LHCN-M2 (cell line): ENCODE measurements at places on chromosomes 4 and X. TPM values are rescaled to one million over a fixed set of nuclear protein-coding genes. Genes with fewer than 3 reads are reported as not detected.

DNA sequence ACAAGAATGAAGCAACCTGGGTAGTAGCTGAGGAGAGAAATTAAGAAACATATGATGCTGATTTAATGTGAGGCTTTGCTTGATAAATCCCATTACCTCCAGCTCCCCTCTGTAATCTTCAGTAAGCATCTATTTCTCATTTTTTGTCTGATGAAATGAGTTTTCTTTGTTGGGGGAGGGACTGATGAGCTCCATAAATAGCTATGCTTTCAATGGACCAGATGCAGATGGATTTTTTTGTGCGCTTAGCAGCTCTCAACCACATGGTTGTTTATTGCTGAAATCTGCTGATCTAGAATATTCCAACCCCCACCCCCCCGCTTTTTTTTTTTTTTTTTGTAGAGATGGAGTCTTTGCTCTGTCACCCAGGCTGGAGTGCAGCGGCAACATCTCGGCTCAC is 1082.0 kb downstream of the RAPGEF2 start:
- no peak for DNase-seq

GRCh38 chr4:109278594-109279031 is 23.8 kb downstream of the COL25A1 start:
- no peak for DNase-seq

- peak; percentile 86 for DNase-seq
Observed at GRCh38 chr4:26076000-26076587, 162.1 kb downstream of the SMIM20 start.

DNA sequence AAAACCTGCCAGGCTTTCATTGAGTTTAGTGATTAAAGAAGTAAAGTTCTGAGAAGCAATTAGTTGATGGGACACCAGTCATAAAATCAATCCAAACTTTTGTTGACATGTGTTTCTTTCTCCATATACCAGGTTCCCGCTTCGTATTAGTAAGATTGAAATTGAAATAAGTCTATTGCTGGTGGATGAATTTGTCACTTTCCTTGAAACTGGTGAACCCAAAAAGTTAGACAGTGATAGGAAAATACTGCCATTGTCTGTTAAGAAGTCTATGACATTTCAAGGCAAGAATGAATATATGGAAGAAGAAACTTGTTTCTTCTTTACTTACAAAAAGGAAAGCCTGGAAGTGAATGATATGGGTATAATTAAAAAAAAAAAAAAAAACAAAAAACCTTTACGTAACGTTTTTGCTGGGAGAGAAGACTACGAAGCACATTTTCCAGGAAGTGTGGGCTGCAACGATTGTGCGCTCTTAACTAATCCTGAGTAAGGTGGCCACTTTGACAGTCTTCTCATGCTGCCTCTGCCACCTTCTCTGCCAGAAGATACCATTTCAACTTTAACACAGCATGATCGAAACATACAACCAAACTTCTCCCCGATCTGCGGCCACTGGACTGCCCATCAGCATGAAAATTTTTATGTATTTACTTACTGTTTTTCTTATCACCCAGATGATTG is at the start of gene CD40LG:
CD40LG (plus strand) TSS at position 482 of the 684 bp plus-strand sequence; CDS start at position 573, 91 bp downstream.
- no peak for DNase-seq

GRCh38 chrX:41276661-41277506 is 57.1 kb upstream of the DDX3X start:
- no peak for DNase-seq

DNA sequence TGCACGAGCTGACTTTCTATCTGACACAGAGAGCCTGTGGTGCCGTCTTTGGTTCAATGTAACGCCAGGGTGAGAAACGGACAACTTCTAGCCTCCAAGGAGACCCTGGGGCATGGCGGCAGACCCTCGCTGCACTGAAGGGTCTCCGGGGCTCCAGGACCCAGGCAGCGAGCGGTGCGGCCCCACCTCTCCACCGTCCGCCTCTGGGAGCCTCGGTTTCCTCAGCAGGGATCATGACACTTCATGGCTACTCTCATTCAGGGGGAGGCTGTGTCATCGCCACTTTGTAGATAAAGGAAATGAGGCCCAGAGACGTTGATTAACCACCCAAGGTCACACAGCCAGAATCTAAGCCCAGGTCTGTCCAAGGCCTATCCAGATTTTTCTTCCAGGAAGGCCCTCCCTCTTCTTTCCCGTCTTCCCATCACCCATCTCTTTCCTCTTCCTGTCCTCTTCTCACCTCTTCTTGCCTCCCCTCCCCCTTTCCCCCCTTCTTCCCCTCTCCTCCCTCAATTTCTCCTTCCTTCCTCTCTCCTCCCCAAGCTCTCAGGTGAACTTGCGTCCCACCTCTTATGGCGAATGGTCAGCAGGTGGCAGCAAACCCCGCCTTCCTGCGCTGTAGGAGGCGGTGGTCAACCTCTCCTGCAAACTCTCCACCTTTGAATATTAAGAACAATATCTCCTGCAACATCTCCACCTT is 69.3 kb upstream of the HMX1 start:
- DNase-seq, result no peak

- DNase-seq, result no peak
Observed at GRCh38 chr4:1237981-1238675, 10.8 kb downstream of the CTBP1 start.

DNA sequence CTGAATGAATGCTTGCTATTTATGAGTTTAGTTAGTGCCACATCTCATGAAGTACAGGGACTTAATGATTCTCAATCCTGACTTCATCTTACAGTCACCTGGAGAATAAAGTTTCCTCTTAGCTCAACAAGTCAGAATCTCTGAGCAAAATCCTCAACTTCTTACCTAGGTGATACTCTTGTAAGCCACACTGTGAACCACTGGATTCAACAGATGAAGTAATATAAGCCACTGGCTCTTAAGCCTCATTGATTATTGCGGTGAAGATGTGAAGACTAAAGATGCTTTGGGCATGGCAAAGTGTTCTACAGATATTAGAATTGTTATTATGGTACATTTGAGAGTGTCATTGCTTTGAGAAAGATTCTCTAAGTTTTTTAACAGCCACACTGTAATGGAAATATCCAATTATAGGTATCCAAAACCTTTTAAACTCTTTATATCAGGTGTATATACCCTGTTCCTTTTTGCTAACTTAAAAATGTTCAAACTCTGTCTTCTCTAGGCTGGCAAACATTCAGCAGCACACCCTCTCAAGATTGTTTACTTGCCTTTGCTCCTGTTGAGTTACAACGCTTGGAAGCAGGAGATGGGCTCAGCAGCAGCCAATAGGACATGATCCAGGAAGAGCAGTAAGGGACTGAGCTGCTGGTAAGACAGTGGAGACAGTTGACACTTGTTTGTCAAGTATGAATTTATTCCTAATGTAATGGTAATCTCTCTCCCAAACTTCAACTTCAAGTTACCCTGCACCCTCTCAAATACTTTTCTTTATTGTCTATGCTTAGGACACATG is 43.4 kb downstream of the TET2 start:
- DNase-seq, result no peak

- peak; percentile 77 for DNase-seq
Observed at GRCh38 chr4:103996064-103996463, 276.3 kb upstream of the TACR3 start.

DNA sequence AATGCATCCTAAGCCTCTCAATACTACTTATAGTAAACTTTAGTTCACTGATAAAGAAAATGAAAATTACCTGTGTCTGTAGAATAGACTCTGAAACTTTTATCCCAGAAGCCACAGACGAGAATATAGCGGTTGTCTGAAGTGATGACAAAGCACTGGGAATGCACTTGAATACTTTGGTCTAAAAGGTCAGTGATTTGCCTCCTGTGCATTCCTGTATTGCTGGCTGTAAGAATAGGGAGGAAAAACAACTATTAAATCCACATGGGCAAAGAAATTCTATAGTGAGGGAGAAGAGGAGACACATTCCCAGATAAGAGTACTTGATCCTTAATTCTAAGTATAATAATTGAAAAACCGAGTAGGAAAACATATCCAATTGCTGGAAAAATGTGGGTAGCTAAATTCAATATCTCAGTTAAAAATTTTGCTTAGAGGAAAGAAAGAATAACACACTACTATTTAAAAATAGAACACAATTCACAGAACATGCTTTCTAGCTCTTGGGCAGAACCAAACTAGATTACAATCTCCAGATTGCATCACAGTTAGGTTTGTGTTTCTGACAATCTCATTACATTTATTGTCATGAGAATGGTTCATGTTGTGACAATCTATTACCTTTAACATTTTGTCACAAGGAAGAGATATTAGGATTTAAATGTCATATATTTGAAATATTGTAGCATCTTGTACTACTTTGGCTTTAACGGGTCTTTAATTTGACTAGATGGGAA is 232.1 kb downstream of the DCLK2 start:
- DNase-seq, result peak; percentile 61

DNA sequence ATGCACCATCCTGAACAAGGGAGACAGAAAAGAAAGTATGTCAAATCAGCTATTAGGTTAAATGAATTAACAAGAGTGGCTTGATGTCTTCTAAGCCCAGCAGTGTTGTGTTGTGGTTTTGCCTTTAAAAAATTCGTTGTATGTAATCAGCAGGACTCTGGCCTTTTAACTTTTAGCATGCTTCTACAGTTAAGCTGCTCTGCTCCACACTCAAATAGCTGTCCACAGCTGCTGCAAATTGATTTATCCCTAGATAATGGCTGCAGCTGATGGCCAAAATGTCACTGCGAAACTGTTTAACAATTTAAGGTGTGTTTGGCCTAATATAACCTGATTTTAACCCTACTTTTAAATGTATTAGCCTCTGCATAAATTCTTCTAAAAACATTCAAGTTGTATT is 85.8 kb downstream of the CXXC4 start:
- DNase-seq, result no peak

GRCh38 chr4:170035845-170036244 is 9.7 kb upstream of the MFAP3L start:
- DNase-seq, result no peak

GRCh38 chr4:159271856-159272255 is 169.0 kb downstream of the RAPGEF2 start:
- DNase-seq, result no peak

GRCh38 chr4:107989162-107989536 is 540 bp upstream of the HADH start:
- DNase-seq, result peak; percentile 4

DNA sequence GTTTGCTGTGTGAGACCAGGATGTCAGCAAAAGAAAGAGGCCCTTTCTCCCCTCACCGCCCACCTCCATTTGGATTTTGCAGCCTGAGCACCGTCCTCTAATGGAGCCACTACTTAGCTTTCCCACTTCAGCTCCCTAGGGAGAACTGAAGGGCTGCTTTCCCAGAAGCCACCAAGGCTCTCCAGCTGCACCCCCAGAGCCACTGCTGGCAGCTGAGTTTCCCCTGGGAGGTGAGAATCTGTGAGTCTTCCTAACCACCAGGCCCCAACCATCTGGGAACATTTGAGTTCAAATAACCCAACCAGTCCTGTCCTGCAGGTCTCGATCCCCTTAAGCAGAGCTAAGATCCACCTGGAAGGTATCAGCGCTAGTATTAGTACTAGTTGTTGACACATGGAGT is 173.1 kb upstream of the USP9X start:
- peak; percentile 30 for DNase-seq

DNA sequence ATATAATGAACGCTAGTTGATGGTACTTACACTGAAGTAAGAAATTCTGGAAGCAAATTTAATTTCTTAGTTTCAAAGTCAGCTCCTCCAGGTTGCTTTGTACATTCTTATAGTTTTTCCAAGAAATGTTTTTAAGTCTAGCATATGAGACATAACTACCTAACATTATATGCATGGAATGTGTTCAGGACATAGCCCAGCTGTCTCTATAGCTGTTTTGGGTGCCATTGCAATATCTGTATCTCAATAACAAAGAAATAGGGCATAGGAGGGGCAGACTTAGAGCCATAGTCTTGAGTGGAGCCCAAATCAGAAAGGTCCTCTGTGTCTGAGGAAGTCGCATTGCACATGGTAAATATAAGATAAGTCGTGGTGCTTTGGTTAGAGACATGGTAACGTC is 143.4 kb downstream of the CBR4 start:
- DNase-seq, result no peak

- no peak for DNase-seq
Observed at GRCh38 chr4:145320294-145320693, 139.9 kb upstream of the OTUD4 start.

DNA sequence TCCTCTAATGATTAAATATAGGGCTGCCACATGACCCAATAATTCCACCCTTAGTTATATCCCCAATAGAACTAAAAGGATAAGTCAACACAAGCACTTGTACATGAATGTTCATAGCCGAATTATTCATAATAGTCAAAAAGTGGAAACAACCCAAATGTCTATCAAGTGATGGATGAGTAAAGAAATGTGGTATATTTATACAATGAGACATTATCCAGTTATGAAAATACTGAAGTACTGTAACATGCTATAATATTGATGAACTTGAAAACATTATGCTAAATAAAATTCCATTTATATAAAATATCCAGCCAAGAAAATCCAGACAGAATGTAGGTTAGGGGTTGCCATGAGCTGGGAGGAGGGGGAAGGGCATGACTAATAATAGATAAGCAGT is 436.7 kb upstream of the AADAT start:
- no peak for DNase-seq

DNA sequence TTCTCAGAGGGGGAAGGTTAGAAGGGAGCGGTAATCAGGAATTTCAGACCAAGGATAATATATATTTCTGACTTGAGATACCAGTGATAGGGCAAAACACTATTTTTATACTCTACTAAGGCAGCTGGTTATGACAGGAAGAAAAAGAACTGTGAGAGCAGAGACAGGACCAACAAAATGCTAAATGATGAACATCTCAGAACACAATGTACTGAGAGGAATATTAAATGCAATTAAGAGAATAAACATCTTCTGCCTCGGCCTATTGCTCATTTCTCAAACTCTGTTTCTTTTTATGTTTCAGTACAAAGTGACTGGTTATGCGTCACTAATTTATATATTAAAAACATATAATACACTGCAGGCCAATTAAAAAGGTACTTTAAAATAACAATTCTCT is 122.0 kb upstream of the RLIM start:
- no peak for DNase-seq

DNA sequence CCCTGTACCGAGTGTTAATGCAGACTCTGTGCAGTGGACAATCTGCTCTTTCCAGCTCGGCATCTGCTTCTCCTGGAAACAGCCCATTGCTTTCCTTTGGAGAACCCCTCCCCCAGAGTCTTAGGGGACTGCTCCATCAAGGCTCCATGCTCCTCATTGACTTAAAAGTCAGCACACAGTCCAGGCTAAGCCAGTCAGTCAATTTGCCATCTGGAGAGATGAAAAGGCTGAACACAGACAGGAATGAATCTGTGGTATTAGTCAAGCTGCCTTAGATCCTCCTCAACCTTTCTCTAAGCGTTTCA is 20.3 kb downstream of the ATP8A1 start:
- DNase-seq, result no peak

SOWAHD gene
- 0.51 and 0.69 TPM in 2 replicates for total RNA-seq

TEX11 gene
- total RNA-seq, result not detected in 2 replicates

TMEM47 gene
- 44.5 and 54.7 TPM in 2 replicates for total RNA-seq

FAM149A gene
- 1.3 and 1.6 TPM in 2 replicates for total RNA-seq

BEND2 gene
- total RNA-seq, result not detected in 2 replicates

CXCL13 gene
- not detected in 2 replicates for total RNA-seq

HSFX4 gene
- total RNA-seq, result not detected in 2 replicates

ADAM29 gene
- total RNA-seq, result not detected in 2 replicates

ZFX gene
- 22.7 and 23.6 TPM in 2 replicates for total RNA-seq

NHSL2 gene
- total RNA-seq, result 0.06 and 0.23 TPM in 2 replicates

GLRA2 gene
- total RNA-seq, result not detected in 2 replicates

UBA1 gene
- 239 and 241 TPM in 2 replicates for total RNA-seq

HDX gene
- total RNA-seq, result 5.1 and 8.0 TPM in 2 replicates
